Activated naive CD8-positive, alpha-beta T cell treated with anti-CD3 and anti-CD28 coated beads for 36 hours (primary cell): ENCODE measurements at places on chromosomes 6 and 20.

GRCh38 chr6:161489626-161490306 lies 215.9 kb upstream of the AGPAT4 start:
- H3K4me1 ChIP-seq, result no peaks in the 10 kb centered on the region

GRCh38 chr20:32370897-32371296 lies 12.8 kb downstream of the ASXL1 start:
- no peak for DNase-seq
- peaks cover 31% of the 10 kb centered on the region for H3K4me1 ChIP-seq
- peaks cover 16% of the 10 kb centered on the region for H3K36me3 ChIP-seq
- no peak overlapping the region for H3K4me3 ChIP-seq
- no peaks in the 10 kb centered on the region for H3K27me3 ChIP-seq

GRCh38 chr20:3887876-3888620 lies 1.1 kb upstream of the PANK2 start:
- H3K27me3 ChIP-seq, result no peaks in the 10 kb centered on the region
- peak overlapping the region; percentile 95 for H3K4me3 ChIP-seq
- H3K36me3 ChIP-seq, result peaks cover 45% of the 10 kb centered on the region
- H3K4me1 ChIP-seq, result peaks cover 31% of the 10 kb centered on the region
- peak overlapping the region; percentile 92 for H3K27ac ChIP-seq

GRCh38 chr20:57030611-57031600 lies 235.5 kb downstream of the BMP7 start:
- peaks cover 32% of the 10 kb centered on the region for H3K27me3 ChIP-seq
- H3K27ac ChIP-seq, result no peak overlapping the region
- DNase-seq, result no peak
- no peak overlapping the region for H3K4me3 ChIP-seq

DNA sequence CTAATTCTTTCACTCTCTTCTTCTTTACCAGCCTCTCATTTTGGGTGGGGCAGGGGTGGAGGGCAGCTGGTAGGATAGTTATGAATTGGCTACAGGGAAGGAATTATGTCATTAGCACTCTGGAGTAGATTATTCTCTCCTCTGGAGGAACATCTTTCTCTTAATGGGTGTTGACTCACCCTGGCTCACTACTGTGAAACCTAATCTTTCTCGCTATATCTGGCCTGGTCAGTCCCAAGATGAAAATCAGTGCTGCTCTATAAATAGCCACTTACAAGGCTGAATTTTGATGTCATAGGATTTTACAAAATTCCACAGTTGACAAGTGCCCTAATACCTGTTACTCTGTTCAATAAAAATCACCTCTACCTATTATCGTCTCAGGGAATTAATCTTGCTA lies 151.3 kb downstream of the COL9A1 start:
- no peak overlapping the region for H3K27ac ChIP-seq
- no peak overlapping the region for H3K4me3 ChIP-seq
- no peaks in the 10 kb centered on the region for H3K36me3 ChIP-seq
- peaks cover 7% of the 10 kb centered on the region for H3K27me3 ChIP-seq
- H3K4me1 ChIP-seq, result no peaks in the 10 kb centered on the region

DNA sequence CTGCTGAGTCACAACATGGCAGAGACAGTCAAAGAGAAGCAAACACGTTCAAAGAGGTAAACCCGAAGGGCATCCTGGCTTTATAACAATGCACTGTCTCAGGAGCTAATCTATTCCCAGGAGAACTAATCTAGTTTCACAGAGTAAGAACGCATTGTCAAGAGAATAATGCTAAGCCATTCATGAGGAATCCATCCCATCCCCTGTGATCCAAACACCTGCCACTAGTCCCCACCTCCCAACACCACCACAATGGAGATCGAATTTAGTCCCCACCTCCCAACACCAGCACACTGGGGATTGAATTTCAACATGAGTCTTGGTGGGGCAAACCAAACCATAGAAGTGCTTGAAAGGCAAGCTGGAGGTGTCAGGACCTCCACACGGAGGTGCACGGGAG lies 231.5 kb upstream of the ID4 start:
- H3K36me3 ChIP-seq, result no peaks in the 10 kb centered on the region
- no peak for DNase-seq
- no peaks in the 10 kb centered on the region for H3K4me1 ChIP-seq

GRCh38 chr6:20409427-20409971 lies 7.8 kb downstream of the E2F3 start:
- H3K27me3 ChIP-seq, result no peaks in the 10 kb centered on the region
- H3K36me3 ChIP-seq, result peaks cover 69% of the 10 kb centered on the region
- H3K4me1 ChIP-seq, result peaks cover 61% of the 10 kb centered on the region
- H3K4me3 ChIP-seq, result peak overlapping the region; percentile 10

- no peaks in the 10 kb centered on the region for H3K36me3 ChIP-seq
- no peak for DNase-seq
- H3K27ac ChIP-seq, result no peak overlapping the region
- H3K4me3 ChIP-seq, result no peak overlapping the region
- H3K27me3 ChIP-seq, result peaks cover 9% of the 10 kb centered on the region
Measured at GRCh38 chr6:136146130-136146529, 104.0 kb downstream of the MTFR2 start.
